ENCODE measurements at places on chromosomes 2 and 18.
A peak's percentile ranks its signal among the peaks of the same experiment; 100 is the strongest.

DNA sequence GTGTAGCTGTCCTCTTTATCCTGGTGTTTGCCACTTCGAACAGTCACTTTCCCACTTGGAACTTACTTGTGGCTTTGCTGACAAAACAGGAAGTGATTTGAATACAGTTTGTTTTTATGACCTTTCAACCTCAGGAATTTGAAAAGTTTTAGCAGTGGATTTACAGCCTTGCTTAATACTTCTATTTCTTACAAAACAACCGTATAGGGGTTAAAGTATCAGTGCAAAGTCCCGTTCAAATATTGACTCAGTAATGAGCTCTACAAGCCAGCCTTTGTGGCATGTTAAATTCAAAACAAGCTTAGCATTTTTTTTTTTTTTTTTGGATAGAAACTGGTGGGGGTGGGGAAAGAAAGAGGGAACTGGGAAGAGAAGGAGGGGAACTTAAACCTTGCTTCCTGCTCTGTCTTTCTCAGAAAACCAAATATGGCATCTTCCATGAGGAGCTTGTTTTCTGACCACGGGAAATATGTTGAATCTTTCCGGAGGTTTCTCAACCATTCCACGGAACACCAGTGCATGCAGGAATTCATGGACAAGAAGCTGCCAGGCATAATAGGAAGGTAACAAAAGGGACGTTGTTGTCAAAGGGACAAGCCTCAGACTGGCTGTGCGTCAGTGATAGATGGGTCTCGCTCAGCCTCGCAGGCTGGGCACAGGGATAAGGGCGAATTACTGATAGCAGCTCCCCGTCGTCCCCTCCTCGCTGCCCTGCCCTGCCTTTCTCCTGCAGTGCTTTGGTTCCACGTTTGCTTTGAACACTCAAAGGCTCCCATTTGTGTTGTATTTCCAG, at the start of gene HNMT:
Gene HNMT, plus strand, starts transcription at position 408 of the 793 bp plus-strand sequence. Its CDS starts 19 bp downstream, at position 427.
- DNase-seq, result peak; percentile 33

- no peak for DNase-seq
These were observed 67.9 kb downstream of the EIPR1 start for GRCh38 chr2:3309496-3310355.

- DNase-seq, result no peak
These were observed 67.8 kb downstream of the PSMG2 start for GRCh38 chr18:12770469-12771219.

GRCh38 chr2:21258082-21258481, 134.3 kb downstream of the TDRD15 start:
- no peak for DNase-seq

- DNase-seq, result no peak
These were observed 76.8 kb downstream of the CEP192 start for GRCh38 chr18:13067966-13068365.

DNA sequence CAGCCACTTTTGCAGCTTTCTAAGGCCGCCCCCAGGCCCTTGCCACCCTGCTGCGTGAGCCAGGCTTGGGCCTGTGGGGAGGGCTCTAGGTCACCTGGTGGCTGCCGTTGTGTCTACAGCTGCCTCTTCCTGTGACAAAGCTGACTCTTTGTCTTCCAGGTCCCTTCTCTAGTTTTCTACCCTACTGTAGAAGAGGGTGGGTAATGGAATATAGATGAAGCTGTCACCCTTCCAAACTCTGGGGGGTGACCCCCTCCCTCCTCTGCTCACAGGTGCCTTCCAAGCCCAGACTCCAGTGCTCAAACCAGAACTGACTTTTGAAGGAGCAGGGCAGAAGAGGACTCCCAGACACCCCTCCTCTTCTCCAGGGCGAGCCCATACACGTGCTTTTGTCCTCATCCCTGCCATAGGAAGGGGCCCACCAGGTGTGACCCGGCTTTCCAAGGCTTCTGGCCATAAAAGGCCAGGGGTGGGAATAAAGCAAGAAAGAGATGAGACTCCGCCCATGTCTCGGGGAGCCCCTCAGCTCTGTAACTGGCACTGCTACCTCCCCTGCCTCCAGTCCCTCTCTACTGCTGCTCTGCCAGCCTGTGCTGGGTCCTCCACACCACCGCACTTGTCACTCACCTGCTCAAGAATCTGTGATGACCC, 17.9 kb upstream of the SDC1 start:
- DNase-seq, result no peak

All from right renal pelvis (tissue), 4 donors.